ENCODE measurements at places on chromosomes 12 and 14. TPM values are rescaled to one million over a fixed set of nuclear protein-coding genes. Genes with fewer than 3 reads are reported as not detected.
A peak's percentile ranks its signal among the peaks of the same experiment; 100 is the strongest.

DNA sequence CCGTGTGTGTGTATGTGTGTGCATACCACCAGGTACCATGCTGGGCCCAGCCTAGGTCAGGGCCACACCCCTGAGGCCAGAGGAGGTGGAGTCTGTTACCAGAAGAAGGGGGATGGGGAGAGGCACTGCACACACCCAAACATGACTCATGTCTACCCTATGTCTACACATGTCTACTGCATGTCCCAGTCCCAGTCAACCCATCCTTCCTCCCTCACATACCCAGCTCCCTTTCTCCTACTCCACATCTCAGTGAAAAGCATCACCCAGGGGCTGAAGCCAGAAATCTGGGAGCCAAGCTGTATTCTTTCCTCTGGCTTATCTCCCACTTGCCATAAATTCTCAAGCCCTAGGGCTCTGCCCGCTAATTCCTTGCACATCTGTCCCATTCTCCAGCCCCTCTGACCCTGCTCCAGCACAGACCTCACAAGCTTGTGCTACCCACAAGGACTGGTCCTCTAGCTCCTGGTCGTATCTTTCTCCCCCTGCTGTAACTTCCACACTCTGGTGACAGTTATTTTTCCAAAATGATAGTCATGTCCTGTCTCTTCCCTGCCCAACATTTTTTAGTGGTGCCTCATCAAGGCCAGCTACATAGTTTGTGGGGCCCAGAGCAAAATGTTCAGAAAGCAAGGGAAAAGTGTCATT is 18.0 kb upstream of the APPL2 start:
- peak; percentile 39 for DNase-seq

GRCh38 chr12:109295764-109296425 is 13.2 kb downstream of the FOXN4 start:
- no peak for DNase-seq

DNA sequence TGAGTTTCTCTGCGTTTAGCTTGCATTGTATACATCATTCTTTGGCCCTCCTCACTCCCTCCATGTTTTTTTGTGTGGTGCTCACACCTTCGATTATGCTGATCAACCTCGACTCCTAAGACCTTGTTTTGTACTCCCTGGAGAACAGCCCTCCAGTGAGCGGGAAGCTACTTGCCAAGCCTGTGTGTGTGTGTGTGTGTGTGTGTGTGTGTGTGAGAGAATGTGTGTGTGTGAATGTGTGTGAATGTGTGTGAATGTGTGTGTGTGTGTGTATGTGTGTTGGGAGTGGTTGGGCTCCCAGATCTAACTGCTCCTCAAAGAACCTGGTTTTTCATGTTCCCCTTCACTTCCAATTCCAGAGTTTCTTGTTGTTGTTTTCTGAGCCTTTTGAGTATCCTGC is 6.0 kb downstream of the NYNRIN start:
- DNase-seq, result no peak

- DNase-seq, result no peak
Observed at GRCh38 chr12:31736472-31736871, 7.7 kb upstream of the AMN1 start.

DNA sequence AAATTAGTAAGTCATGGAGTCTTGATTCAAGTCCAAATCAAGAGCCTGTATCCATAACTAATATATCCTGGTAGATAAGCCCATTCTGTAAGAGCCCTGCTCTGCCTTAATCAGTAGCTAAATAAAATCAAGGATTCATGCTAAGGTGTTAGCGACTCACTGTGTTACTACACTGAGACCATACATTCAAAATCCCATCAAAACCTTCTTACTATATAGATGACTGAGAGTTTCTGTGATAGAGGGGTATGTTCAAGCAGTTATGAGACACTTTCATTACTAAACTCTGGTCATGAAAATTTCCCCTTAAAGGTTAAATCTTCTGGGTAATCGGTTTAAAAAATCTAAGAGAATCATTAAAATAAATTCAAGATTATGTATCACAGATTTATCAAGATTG is 78.5 kb downstream of the MDGA2 start:
- no peak for DNase-seq

DNA sequence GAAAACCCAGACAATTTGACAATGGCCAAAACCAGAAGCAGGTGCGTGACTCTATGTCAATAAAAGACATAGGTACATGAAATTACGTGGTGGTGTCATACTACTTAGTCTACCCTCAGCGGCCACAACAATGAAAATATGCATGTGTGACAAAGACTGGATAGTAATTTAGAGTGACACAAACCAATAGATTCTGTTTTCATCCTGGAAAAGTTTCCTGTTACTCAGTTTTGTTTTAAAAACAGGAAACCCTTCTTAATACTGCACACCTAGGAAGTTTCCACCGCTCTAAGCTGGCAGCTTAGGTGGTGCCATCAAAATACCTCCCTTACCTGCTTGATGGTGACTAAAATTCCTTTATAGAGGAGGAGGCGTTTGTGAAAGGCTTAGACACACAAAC is 15.1 kb downstream of the POU6F1 start:
- no peak for DNase-seq

DNA sequence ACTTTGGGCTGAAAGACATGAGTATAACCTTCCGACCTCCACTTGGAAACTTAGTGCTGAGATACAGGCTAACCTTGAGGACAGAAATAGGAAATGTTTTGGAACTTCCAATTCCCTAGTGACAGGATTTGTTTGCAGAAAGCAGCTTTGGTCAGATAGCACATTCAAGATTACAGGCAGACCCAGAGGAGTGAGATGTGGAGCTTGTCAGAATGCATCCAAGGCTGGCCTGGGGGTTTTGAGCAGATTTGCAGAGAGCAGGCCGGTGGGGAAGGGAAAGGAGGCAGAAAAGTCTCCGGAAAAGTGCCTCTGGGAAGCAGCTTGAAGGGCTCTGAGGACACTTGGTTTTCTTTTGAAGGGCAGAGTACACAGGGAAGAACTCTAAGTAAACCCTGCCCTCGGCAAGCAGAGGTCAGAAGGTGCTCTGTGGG is 180.3 kb downstream of the ETV6 start:
- DNase-seq, result no peak

DNA sequence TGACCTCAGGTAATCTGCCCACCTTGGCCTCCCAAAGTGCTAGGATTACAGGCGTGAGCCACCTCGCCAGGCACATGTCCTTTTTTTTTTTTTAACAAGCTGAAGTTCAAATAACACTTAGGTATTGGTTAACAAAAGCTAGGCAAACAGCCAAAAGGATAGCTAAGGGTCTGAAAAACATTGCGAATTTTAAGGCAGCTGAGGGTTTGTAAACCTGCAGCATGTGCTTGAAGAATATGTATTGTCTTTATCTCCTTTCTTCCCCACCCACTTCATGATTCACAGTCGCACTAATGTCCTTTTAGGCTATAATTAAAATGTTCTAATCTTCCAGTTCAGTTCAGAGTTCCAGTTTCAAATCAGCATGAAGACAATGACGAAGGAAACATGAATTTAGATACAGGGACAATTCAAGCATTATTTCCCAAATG is 30.1 kb upstream of the CERS5 start:
- no peak for DNase-seq

DNA sequence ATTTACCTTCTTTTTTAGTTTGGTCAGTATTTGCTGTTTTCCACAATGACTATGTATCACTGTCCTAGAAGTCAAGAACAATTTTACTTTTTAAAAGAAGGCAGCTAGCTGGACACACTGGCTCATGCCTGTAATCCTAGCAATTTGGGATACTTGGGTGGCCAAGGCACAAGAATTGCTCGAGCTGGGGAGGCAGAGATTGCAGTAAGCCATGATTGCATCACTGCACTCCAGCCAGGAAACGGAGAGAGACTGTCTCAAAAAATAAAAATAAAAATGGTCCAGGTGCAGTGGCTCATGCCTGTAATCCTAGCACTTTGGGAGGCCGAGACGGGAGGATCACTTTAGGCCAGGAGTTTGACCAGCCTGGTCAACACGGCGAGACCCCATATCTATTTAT is 28.3 kb downstream of the MDM1 start:
- no peak for DNase-seq

- DNase-seq, result no peak
Observed at GRCh38 chr12:13404631-13405473, 208.3 kb downstream of the EMP1 start.

- DNase-seq, result no peak
Observed at GRCh38 chr12:132672116-132672515, 15.0 kb downstream of the POLE start.

KRT75 gene
- polyA plus RNA-seq, result not detected

UBR7 gene
- polyA plus RNA-seq, result 37.0 TPM

DNA sequence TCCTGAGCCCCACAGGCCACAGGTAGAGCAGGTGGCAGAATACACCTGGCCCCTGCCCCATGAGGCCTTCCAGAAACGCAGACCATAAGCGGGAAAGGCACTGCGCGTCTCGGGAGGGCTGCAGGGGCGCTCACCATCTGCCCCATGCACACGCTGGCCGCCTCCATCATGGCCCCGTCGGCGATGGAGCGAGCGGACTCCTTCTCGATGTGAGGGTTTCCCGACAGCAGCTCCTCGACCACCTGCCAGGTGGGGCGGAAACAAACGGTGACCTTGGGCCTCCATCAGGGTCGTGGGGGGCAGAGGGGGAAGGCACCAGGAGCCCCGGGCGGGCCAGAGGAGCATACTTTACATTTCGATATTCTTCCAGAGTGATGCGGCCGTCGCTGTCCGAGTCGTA is 52.8 kb downstream of the TESC start:
- no peak for DNase-seq

All from A549 (cell line).